ENCODE measurements at places on chromosomes 4 and X. TPM values are rescaled to one million over a fixed set of nuclear protein-coding genes. Genes with fewer than 3 reads are reported as not detected.
A peak's percentile ranks its signal among the peaks of the same experiment; 100 is the strongest.

Gene CLDN22
- total RNA-seq: not detected

- H3K4me3 ChIP-seq: no peak overlapping the region
- no peak for DNase-seq
- no peaks in the 10 kb centered on the region for H3K4me1 ChIP-seq
- H3K27me3 ChIP-seq: no peaks in the 10 kb centered on the region
- H3K27ac ChIP-seq: no peak overlapping the region
- no peaks in the 10 kb centered on the region for H3K36me3 ChIP-seq
Observed at GRCh38 chrX:114073926-114074325, 510.0 kb upstream of the HTR2C start.

- H3K4me1 ChIP-seq: no peaks in the 10 kb centered on the region
- H3K27me3 ChIP-seq: no peaks in the 10 kb centered on the region
- no peaks in the 10 kb centered on the region for H3K36me3 ChIP-seq
- no peak overlapping the region for H3K27ac ChIP-seq
- DNase-seq: no peak
Observed at GRCh38 chrX:110561034-110561433, 202.4 kb downstream of the RTL9 start.

DNA sequence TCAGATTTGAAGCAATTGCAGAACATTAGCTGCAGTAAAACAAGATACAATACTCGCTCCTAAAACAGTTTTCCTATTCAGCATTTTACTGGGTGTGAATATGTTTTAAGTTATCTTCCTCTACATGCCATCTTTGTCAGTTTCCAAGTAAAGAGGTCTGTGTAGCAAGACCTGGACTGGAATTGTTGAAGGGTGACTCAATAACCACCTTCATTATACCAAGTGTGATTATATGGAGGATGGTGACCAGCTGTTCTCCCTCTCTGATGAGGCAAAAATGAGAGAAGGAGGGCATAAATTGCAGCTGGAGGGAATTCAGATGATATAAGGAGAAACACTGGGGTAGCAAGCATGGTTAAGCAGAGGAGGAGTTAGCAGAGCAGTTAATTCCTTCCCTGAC is 922.1 kb upstream of the SLIT2 start:
- H3K27me3 ChIP-seq: no peaks in the 10 kb centered on the region
- no peak for DNase-seq
- no peaks in the 10 kb centered on the region for H3K36me3 ChIP-seq

Gene TMEM47
- 85.7 TPM for total RNA-seq

GRCh38 chr4:39761005-39761667 is 63.2 kb downstream of the UBE2K start:
- H3K27me3 ChIP-seq: no peaks in the 10 kb centered on the region
- H3K4me1 ChIP-seq: no peaks in the 10 kb centered on the region
- DNase-seq: no peak
- H3K27ac ChIP-seq: no peak overlapping the region
- H3K36me3 ChIP-seq: peaks cover 49% of the 10 kb centered on the region

- no peak for DNase-seq
- H3K27ac ChIP-seq: no peak overlapping the region
- H3K4me1 ChIP-seq: no peaks in the 10 kb centered on the region
Observed at GRCh38 chrX:123013141-123013540, 170.9 kb upstream of the GRIA3 start.

- no peak overlapping the region for H3K4me3 ChIP-seq
Observed at GRCh38 chr4:7649741-7650531, 215.2 kb upstream of the PSAPL1 start.

GRCh38 chr4:141932490-141932889 is 296.1 kb downstream of the IL15 start:
- H3K4me3 ChIP-seq: no peak overlapping the region
- no peak overlapping the region for H3K27ac ChIP-seq
- DNase-seq: no peak
- H3K4me1 ChIP-seq: no peaks in the 10 kb centered on the region
- no peaks in the 10 kb centered on the region for H3K36me3 ChIP-seq

- no peak overlapping the region for H3K27ac ChIP-seq
- peaks cover 29% of the 10 kb centered on the region for H3K4me1 ChIP-seq
- no peak overlapping the region for H3K4me3 ChIP-seq
- H3K36me3 ChIP-seq: no peaks in the 10 kb centered on the region
Observed at GRCh38 chr4:78779280-78779679, 3.1 kb downstream of the BMP2K start.

- H3K27me3 ChIP-seq: peaks cover 3% of the 10 kb centered on the region
- H3K4me1 ChIP-seq: peaks cover 7% of the 10 kb centered on the region
- no peak overlapping the region for H3K4me3 ChIP-seq
- H3K27ac ChIP-seq: no peak overlapping the region
Observed at GRCh38 chrX:46739736-46740135, 19.2 kb downstream of the SLC9A7 start.

DNA sequence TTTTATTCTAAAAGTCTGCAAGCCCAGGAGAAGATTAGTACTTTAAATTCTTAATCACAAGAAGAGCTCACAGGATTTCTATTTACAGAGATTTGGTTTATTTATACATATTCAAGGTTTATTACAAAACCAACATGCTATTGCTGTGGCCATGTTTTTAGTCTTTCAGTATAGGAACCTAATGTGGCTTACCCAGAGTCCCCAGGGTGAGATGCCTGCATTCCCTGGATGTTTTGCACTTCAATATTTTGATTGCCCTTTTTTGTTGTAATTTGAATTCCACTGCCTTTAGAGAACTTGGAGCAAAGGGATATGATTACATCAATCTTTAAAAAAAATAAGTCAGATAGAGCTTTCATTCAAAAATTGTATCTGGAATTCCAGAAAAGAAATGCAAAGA is 146.0 kb upstream of the FRMPD4 start:
- no peak for DNase-seq
- H3K4me3 ChIP-seq: no peak overlapping the region

Gene ARR3
- not detected for total RNA-seq

- no peak overlapping the region for H3K4me3 ChIP-seq
- no peak for DNase-seq
- no peaks in the 10 kb centered on the region for H3K4me1 ChIP-seq
- no peak overlapping the region for H3K27ac ChIP-seq
- peaks cover 26% of the 10 kb centered on the region for H3K36me3 ChIP-seq
- no peaks in the 10 kb centered on the region for H3K27me3 ChIP-seq
Observed at GRCh38 chr4:8400632-8401325, 39.7 kb downstream of the ACOX3 start.

Gene MAP7D2
- under 0.01 TPM for total RNA-seq

Gene CSAG2
- not detected for total RNA-seq

Gene SMIM10
- total RNA-seq: 7.1 TPM

- H3K27me3 ChIP-seq: peaks cover 11% of the 10 kb centered on the region
- H3K27ac ChIP-seq: no peak overlapping the region
- H3K4me1 ChIP-seq: no peaks in the 10 kb centered on the region
- no peak for DNase-seq
Observed at GRCh38 chrX:45232139-45232538, 31.5 kb upstream of the DIPK2B start.

Gene GABRB1
- total RNA-seq: not detected

GRCh38 chr4:126230269-126230668 is 915.5 kb downstream of the FAT4 start:
- no peaks in the 10 kb centered on the region for H3K4me1 ChIP-seq
- H3K27me3 ChIP-seq: no peaks in the 10 kb centered on the region
- H3K36me3 ChIP-seq: no peaks in the 10 kb centered on the region
- no peak for DNase-seq

- peaks cover 21% of the 10 kb centered on the region for H3K4me1 ChIP-seq
- peak overlapping the region; percentile 58 for H3K27ac ChIP-seq
- no peaks in the 10 kb centered on the region for H3K27me3 ChIP-seq
- peak overlapping the region; percentile 33 for H3K4me3 ChIP-seq
Observed at GRCh38 chr4:38210396-38211114, 250.4 kb downstream of the PTTG2 start.

DNA sequence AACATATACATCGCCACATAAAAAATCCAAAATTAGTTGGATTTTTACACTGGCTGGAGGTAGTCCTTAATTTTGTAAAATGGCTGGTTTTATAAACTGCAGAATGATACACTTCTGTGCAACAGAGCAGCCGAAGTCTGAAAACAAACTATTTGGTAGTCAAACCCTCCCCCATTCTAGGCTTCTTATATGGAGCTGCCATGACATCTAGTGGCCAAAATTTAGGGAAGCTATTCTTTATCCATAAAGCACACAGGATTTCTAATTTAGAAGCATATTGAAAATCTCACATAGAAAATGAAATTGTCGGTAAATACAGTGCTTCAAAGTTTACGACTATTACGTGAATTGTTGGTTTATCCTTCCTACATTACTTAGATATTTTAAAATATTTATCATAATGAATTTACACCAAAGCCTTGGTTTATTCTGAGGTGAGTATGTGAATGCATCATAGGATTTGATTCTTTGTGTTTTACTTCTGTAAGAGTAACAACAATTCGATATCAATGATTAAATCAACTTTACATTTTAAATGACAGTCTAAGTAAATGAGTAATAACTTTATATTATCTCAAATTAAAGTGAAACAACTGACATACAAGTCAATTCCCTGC is 113.4 kb upstream of the FAM241A start:
- peak; percentile 65 for DNase-seq
- H3K4me3 ChIP-seq: no peak overlapping the region
- no peaks in the 10 kb centered on the region for H3K36me3 ChIP-seq
- peaks cover 8% of the 10 kb centered on the region for H3K27me3 ChIP-seq

DNA sequence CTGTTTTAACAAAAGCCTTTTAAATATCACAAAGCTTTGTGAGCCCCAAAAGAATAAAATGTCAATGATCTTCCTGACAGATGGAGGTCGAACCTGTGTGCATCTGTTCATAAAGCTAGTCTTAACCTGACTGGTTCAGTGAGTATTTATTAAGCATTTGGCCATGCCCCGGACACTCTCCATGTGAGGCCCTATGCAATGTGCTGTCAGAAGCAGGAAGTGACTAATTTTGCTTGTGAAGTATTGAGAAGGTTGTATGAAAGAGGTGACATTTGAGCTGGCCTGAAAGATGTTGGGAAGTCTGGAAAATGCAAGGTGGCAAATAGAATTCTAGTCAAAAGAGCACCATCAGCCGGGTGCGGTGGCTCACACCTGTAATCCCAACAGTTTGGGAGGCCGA is 171.4 kb downstream of the MSL3 start:
- H3K4me1 ChIP-seq: no peaks in the 10 kb centered on the region
- no peak overlapping the region for H3K4me3 ChIP-seq
- H3K27me3 ChIP-seq: no peaks in the 10 kb centered on the region
- peak; percentile 15 for DNase-seq
- no peak overlapping the region for H3K27ac ChIP-seq
- H3K36me3 ChIP-seq: no peaks in the 10 kb centered on the region

DNA sequence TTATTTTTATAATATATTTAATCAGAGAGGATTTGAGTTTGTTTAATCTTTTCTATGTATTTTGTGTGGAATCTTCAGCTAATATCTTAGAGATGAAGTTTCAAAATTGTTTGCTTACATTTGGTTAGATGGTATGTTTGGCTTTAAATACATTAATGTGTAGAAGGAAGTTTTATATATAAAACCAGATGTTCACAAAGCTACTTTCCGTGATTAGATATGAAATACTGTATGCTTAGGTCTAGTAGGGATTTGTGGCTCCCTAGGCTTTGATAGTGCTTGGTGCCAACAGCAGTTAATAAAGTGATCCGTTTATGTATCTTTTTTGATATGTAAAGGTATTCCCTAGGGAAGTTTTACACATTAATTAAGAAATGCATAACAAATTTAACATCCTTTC is 223.0 kb downstream of the ARHGAP10 start:
- no peaks in the 10 kb centered on the region for H3K36me3 ChIP-seq
- no peak overlapping the region for H3K4me3 ChIP-seq
- H3K4me1 ChIP-seq: peaks cover 3% of the 10 kb centered on the region
- no peak overlapping the region for H3K27ac ChIP-seq
- DNase-seq: no peak

All from osteoblast (primary cell).